ENCODE measurements at places on chromosomes 12 and 14.

GRCh38 chr12:47986832-47987231, 17.4 kb downstream of the COL2A1 start:
- no peak for DNase-seq

DNA sequence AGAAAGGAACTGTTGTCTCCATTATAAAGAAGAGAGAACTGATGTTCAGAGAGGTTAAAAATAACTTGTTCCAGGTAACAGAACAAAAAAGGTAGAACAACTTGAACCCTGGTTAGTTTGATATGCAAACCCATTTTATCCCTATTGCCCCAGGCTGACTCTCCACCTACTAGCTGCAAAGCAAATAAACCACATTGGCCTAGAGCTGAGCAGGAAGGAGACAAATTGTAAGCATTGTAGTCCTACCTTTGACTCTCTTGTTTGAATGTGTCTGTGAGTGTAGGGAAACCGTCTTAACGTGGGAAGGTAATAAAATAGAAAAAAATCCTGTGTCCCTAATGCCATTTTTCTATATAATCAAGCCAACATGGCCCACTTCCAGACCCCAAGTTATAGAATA, 126.4 kb downstream of the CCER1 start:
- no peak for DNase-seq

GRCh38 chr12:47811072-47811396, 8.7 kb downstream of the HDAC7 start:
- DNase-seq = no peak

DNA sequence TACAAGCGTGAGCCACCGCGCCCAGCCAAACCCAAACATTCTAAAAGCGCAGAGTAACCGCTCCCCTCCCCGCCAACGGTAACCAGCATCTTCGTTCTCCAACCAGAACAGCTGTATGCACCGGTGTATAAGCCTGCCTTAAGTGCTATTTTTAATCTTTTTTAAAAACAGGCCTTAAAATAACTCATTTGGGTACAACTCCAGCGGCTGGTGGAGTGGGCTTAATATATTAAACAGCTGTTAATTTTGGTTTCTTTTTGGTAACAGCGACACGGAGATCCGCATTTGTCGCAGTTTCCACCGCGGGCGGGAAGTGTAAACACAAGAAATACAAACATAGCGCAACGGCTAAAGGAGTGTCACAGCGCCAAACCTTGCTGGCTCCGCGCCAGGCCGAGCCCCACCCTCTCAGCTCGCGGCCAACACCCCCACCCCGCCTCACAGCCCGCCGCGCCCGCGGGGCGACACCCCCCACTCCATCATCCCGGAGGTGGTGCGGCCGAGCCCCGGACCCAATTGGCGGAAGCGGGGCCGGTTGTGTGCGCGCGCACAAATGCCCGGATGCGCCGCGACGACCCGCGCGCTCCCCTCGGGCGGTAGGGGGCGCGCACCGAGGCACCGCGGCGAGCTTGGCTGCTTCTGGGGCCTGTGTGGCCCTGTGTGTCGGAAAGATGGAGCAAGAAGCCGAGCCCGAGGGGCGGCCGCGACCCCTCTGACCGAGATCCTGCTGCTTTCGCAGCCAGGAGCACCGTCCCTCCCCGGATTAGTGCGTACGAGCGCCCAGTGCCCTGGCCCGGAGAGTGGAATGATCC, at the start of gene MDM2:
TSS of gene MDM2 (plus strand) at position 602 of the 812 bp plus-strand sequence. CDS start 301 bp downstream, outside the sequence.
- peak; percentile 92 for DNase-seq

DNA sequence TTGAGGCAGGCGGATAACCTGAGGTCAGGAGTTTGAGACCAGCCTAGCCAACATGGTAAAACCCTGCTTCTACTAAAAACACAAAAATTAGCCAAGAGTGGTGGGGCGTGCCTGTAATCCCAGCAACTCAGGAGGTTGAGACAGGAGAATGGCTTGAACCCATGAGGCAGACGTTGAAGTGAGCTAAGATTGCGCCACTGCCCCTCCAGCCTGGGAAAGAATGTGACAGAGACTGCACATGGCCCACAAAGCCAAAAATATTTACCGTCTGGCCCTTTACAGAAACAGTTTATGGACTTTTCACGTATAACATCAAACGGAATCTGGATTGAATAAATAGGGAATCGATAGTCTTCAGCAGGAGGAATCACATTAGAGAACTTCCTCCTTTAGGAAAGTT, 3.5 kb downstream of the RSRC2 start:
- DNase-seq = no peak

GRCh38 chr14:35352274-35353233, 52.0 kb downstream of the NFKBIA start:
- no peak for DNase-seq

- no peak for DNase-seq
Measured at GRCh38 chr12:29691161-29691854, 92.4 kb downstream of the TMTC1 start.

All from putamen (tissue), 1 donor.